ENCODE measurements at places on chromosomes 7 and 10.

GRCh38 chr7:93212881-93213280, 13.4 kb downstream of the HEPACAM2 start:
- DNase-seq: no peak

DNA sequence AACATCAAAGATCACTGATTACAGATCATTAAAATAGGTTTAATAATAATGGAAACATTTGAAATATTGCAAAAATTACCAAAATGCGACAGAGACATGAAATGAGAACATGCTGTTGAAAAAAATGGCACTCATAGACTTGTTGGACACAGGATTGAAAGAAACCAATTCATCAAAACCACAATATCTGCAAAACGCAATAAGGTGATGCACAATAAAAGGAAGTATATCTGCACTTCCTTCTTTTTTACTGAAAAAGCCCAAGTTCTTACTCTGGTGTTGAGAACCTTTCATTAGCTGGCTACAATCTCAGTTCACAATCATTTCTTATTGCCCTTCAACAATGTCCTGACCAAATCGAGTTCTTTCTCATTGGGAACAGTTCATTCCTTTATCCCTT, 28.7 kb downstream of the TMEM106B start:
- no peak for DNase-seq

DNA sequence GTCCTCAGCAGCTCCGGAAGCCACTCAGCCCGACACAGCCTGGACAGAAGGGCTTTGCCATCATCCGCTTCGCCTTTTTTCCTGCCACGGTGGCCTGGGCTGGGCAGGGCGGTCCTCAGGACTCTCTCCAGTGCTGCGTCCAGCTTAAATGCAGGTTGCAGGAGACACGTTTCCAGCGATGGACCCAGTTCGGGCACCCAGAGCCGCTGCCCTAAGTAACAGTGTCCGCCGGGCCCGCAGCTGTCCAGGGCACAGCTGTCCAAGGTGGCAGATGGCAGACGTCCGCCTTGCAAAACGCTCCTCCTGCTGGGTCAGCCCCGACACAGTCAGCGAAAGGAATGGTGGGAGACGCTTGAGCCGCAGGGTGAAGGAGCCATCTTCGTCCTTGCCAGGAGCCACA, 37.0 kb upstream of the FOXL3 start:
- no peak for DNase-seq

- no peak for DNase-seq
Measured at GRCh38 chr10:87928996-87929395, 65.6 kb downstream of the PTEN start.

- no peak for DNase-seq
Measured at GRCh38 chr7:134836447-134836846, 57.0 kb downstream of the CALD1 start.

GRCh38 chr10:76329891-76330575, 898.6 kb downstream of the LRMDA start:
- no peak for DNase-seq

- no peak for DNase-seq
Measured at GRCh38 chr7:91407942-91408341, 143.7 kb downstream of the FZD1 start.

DNA sequence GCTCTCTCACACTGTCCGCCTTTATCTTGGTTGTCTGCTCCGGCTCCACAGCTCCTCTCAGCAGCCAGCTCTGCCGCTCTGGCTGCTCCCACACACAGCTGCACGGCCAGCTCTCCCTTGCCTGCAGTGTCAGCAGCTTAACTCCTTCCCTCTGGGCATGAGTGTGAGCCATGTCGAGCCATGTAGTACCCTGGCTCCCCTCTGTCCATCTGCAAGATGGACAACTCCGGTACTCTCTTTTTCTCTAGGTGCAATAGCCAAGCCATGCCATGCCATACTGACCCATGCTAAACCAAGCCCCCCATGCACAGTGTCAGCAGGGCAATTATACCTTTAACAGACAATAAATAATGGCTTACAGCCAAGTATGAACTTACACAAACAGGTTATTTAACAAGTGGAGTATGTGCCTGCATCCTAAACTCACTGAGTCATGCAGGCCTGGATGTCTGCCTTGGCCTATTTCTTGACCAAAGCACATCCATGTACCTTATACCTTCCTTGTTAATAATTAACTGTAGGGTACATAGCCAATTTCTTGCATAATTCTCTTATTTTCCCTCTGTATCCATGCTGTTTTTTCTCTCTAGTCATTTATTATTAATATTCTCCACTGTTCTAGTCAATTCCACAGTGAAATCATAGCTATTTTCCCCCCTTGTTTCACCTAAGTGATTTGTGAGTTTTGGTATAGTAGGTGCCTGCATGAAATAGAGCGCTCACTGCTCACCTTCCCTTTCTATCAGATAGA, 170.9 kb downstream of the CDK14 start:
- no peak for DNase-seq

Data from NCI-H187 (cell line).